EH (cell line): ENCODE measurements at places on chromosomes 2 and 18.
A peak's percentile ranks its signal among the peaks of the same experiment; 100 is the strongest.

GRCh38 chr2:238930216-238930615, 82.3 kb downstream of the TWIST2 start:
- DNase-seq: no peak

GRCh38 chr18:64659196-64659595, 510.3 kb upstream of the LINC00305 start:
- no peak for DNase-seq

DNA sequence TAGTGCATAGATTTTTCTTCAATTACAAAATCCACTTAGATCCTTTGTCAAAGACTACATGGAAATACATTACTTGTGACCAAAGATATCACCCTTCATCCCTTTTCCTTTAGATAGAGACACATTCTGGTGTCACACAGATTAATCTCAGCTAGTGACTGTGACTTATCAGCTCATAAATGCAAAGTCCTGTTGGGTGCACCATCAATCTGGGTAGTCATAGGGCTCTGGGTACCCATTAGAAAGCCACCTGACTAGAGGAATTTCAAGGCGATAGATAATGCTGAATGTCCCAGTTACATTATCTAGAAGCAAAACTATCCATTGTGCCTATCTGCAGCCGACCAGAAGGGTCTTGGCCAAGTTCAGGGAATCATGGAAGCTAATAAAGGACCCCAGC, 2.6 kb upstream of the APOB start:
- DNase-seq: no peak

- no peak for DNase-seq
Observed at GRCh38 chr2:30584116-30584515, 137.1 kb downstream of the LCLAT1 start.

DNA sequence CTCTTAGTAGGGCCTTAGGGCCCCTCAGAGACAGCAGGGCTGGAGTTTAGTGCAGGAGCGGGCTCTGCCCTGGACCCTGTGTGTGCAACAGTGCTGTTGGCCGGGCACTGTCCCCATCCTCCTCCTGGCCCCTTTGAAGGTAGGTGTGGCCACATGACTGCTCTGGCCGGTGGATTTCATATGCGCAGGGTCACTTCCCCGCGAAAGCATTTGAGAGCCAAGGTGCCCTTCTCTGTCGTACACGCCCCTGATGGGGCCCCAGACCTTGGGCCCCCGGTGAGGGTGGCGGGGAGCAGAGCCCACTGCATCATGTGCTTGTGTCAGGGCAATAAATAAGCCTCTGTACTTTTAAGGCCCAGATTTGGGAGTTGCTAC, 15.5 kb downstream of the TMEM177 start:
- DNase-seq: no peak

DNA sequence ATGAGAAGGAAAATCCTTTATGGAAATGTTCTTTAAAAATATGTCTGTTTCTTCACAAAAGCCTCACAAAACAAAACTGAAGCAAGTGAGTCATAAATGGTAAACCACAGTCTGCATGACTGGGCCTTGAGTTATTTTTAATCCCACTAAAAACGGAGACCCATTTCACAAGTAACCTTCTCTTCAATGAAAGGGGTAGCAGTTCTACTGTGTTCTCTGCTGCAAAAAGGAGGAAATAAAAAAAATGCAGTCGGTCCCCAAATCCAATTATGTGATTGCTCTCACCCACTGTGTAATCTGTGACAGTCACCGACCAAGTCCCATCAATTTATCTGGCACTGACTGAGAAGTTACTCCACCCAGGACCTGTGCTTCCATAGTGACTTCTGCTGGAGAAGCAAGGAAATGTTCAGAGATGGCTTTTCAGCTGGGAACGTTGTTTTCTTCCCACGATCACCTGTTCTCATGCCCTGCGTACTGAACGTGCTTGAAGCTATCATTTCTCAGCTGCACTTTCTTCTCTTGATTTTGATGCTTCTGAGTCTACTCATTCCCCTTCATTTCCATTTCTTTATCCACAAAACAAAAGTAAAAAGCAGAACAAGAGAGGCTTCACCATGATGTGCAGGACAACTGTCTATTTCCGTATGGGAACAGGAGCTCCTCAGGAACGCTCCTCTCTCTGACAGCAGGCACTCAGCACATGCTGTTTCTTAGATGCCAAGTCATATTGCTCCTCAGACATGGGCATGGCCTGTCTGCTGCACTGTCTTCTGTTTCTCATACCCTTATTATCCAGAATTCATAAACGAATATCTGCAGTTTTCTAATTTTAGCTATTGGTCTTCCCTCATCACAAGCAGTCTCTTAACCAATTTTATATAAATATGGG, 80.0 kb upstream of the TMEM200C start:
- DNase-seq: peak; percentile 78

DNA sequence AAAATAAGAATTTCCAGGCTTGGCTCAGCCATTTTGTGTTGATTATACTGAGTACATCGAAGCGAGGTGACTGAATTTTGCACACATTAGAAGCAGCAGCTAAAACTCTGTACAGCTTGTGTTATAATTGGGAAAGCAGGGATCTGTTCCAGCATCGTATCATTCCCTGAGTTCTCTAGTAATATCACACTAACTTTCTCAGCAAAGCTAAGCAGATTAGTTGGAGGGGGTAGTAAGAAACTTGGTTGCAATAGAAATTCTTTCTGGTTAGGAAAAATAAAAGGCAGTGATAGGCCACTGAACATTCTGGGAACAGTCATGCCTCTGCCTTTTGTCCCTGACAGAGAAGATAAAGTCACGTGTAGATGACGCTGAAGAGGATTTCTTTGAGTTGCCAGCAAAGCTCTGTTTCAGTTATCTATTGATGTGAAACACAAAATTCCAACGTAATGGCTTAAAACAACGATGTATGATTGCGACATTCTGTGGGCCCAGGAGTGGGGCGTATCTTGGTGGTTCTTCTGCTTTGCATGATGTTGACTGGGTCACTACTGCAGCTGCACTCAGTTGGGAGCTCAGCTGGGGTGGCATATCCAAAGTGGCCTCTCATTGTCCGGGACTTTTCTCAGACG, 202.1 kb upstream of the MEX3C start:
- no peak for DNase-seq

- no peak for DNase-seq
Observed at GRCh38 chr18:70075906-70076305, 128.2 kb upstream of the CD226 start.

DNA sequence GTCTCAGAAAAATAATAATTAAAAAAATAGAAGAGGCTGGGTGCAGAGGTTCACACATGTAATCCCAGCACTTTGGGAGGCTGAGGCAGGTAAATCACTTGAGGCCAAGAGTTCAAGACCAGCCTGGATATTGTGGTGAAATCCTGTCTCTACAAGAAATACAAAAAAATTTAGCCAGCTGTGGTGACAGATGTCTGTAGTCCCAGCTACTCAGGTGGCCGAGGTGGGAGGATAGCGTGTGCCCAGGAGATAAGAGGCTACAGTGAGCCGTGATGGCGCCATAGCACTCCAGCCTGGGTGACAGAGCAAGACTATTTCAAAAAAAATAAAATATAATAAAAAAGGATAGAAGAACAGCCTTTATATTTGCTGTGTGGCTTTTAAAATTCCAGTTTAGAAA, 35.9 kb downstream of the SMC6 start:
- DNase-seq: no peak

- peak; percentile 32 for DNase-seq
Observed at GRCh38 chr2:191291471-191291870, 46.3 kb downstream of the MYO1B start.
